Pancreas (tissue), 10 donors: ENCODE measurements at places on chromosomes 16 and 17. TPM values are rescaled to one million over a fixed set of nuclear protein-coding genes. Genes with fewer than 3 reads are reported as not detected.

GRCh38 chr16:7182510-7183109, 150.0 kb upstream of the RBFOX1 start:
- DNase-seq = no peak

- DNase-seq = no peak
These were observed 4.7 kb downstream of the TPPP3 start for GRCh38 chr16:67388591-67388990.

- no peak for DNase-seq
These were observed 38.3 kb downstream of the SCPEP1 start for GRCh38 chr17:57016071-57016763.

HBA2 gene
- total RNA-seq = 20.9 TPM

DNA sequence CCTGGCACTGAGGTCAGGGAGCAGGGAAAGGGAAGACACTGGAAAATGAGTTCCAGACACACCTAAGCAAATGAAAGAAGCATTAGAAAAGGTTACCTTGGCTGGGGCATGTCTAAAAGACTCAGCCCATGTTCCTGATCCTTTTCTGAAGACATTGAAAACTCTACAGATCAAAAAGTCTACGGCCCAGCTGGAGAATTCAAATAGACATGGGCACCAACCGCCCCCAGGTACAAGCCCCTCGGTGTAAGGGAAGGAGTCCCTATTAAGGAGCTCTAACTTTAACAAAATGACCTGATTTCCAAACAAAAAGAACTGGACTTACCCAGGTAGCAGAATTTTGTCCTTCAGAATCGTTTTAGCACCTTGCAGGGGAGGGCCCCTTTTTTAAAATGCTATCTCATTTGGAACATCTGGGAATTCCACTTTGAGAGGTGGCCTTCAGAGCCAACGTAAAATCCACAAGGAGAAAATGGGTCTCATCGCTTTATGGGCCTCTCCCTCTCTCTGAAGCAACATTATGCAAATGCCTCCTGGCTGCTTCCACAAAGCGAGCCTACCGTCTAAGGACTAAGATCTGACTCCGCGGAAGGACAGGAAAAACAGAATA, 43.6 kb upstream of the RBFOX3 start:
- DNase-seq = no peak

DNA sequence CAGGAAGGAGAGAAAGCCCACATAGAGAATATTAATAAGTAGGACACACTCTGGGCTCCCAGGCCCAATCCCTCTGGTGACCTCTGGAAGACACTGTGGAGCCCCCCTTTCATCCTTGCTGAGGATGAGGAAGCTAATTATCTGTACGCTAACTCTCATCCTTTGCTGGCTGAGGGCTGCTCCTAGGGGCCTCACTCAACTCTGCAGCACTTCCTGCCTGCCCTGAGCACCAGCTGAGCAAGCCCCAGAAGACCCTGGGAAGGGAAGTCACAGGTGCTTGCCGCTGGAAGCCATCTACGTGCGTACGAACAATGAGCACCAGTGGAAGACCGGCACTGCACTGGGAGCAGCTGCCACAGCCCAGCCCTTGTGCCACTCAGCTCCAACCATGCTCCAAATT, 145.8 kb upstream of the CDH5 start:
- no peak for DNase-seq

CD300LB gene
- total RNA-seq = not detected

DNA sequence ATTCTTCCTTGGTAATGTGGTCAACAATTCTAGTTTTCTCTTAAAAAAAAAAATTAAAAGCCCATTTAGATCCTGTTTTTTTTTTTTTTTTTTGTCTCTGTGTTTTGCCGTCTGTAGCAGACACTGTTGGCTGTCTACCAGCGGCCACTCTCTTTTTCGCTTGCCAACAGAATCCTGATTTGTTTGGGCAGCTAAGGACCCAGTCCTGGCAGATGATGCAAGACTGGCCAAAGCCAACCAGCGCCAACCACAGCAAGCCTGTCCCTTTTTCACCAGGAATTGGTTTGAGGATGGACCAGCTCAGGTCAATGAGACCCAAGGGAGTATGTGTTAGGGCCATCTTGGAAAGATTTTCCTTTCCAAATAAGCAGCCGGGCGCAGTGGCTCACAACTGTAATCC, 28.2 kb downstream of the ST3GAL2 start:
- no peak for DNase-seq

DNA sequence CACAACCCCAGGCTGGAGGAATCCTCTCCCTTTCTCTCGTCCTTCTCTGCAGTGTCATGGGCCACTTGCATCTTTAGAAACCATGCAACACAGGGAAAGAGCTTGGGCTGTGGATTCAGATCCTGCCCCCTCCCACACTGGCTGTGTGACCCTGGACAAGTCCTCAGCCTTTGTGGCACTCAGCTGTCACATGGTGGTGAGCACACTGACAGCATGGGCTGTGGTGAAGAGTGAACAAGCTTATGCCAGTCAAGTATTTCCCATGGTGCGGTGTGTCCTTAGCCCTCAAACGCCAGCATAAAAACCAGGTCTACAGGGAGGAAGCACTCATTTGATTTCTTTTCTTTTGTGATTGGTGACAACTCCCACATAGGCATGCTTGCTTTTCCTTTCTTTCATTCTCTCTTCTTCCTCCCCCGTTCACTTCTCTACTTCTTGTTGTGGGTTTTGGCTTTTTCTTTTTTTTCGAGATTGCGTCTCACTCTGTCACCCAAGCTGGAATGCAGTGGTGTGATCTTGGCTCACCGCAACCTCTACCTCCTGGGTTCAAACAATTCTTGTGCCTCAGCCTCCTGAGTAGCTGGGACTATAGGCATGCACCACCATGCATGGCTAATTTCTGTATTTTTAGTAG, 314.2 kb downstream of the CPPED1 start:
- DNase-seq = no peak

DNA sequence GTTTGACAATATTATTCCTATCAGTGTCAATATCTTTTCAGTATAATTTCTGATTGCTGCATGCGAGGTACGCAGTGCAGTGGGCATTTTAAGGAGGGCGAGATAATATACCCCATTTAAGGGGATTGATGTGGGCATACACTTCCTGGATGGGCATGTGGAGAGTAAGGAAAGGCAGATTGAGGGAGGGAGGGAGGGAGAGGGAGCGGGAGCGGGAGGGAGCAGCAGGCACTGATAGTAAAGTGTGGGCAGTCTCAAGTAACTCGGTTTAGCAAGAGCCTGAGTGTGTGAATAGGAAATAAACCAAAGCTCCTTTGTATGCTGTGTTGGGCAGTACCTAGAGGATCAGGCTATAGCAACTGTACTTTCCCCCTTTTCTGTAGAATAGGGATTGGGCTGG, 5.1 kb downstream of the BPTF start:
- no peak for DNase-seq
